Ureter (tissue), 1 donor: ENCODE measurements at places on chromosomes 7 and 10. TPM values are rescaled to one million over a fixed set of nuclear protein-coding genes. Genes with fewer than 3 reads are reported as not detected.

GRCh38 chr10:25501912-25502311 is 327.1 kb downstream of the GPR158 start:
- DNase-seq = no peak

- no peak for DNase-seq
Observed at GRCh38 chr7:158054081-158054480, 533.5 kb downstream of the PTPRN2 start.

DNA sequence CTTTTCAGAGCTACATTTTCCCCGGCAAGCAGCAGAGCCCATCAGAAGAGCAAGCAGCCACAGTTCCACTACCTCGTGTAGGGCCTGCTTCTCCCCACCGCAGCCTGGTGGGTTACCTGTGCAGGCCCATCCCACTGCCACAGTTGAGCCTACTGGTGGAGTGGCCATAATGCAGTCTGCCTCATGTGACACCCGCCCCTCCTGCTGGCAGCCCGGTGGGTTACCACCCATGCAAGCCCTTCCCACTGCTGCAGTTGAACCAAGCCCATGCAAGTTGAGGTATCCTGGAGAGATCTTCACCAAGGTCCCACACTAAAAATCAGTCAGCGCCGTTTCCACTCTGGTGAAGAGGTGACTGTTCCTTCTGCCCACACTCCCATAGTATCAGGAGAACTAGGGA is 32.1 kb upstream of the CNNM1 start:
- DNase-seq = no peak

DNA sequence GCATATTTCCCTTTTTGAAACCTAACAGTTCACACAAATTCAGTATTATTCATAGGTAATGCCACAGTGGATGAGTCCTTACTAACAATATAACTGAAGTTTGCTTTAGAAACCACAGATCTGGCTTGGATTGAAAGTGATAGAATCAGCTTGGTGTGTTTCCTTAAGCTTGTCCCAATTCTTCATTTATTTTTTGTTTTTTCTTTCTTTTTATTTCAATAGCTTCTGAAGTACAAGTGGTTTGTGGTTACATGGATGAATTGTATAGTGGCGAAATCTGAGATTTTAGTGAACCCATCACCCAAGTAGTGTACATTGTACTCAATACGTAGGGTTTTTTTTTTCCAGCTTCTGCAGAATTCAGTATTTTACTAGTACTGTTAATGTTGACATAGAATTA is 518.2 kb upstream of the SEMA3D start:
- DNase-seq = no peak

AKR1C2 gene
- 343 TPM for total RNA-seq
